HL-60 (cell line): ENCODE measurements at places on chromosomes 13 and 19.
A peak's percentile ranks its signal among the peaks of the same experiment; 100 is the strongest.

GRCh38 chr19:50912727-50913716, 1.8 kb upstream of the KLK4 start:
- DNase-seq = no peak

DNA sequence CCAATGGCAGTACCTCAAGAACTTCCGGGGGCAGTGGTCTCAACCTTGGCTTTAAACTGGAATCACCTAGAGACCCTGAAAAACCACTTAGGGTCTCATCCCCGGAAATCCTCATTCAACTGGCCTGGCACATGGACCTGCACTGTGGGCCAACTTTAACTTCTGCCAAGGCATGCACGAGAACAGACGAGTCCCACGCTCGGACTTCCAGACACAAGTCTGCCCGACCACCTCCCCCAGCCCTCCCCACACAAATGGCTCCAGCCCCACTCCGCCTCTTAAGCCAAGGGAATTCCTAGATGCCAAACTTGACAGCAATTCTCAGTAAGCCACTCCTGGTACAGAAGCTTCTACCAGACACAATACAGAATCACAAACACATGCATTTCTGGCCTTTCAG, 114.0 kb downstream of the STK24 start:
- no peak for DNase-seq

DNA sequence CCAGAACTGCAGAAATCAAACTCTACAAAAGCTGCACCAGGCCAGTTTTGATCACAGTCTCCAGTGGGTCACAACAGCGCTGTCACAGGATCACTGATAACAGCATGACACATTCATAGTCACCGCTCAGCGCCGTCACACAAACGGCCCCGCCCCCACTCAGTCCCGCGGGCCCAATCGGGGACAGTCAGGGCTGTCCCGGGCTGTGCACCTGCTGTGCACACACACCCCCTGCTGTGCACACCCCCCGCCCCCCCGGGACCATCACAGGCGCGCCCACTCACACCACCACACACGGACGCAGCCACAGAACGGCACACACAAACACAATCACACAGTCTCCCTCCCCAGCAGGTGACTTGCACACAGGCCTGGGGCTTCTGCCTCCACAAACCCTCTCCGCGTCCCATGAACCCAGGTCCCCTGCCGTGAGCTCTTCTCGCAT, 435 bp upstream of the ZNF382 start:
- DNase-seq = peak; percentile 56

DNA sequence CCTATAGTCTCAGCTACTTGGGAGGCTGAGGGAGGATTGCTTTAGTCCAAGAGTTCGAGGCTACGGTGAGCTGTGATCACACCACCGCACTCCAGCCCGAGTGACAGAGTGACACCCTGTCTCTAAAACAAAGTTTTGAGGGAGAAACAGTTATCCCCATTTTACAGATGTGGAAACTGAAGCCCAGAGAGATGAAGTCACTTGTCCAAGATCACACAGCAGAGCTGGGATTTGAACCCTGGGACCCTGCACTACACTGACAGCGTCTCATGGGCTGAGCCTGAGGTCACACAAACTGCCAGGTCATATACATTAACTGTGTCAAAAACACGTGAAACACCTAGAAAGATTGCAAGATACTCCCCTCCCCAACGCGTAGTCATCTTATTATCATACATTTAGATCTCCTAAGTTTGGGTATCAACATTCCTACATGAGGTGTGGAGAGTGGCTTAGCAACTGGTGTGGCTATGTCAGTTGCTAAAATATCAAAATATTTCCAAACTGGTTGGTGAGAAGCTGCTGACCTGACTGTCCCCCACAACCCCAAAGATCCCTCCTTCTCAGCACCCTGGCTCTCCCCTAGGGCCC, 8.2 kb downstream of the FCGBP start:
- DNase-seq = no peak

GRCh38 chr19:42185277-42185676, 32.2 kb downstream of the DEDD2 start:
- no peak for DNase-seq

DNA sequence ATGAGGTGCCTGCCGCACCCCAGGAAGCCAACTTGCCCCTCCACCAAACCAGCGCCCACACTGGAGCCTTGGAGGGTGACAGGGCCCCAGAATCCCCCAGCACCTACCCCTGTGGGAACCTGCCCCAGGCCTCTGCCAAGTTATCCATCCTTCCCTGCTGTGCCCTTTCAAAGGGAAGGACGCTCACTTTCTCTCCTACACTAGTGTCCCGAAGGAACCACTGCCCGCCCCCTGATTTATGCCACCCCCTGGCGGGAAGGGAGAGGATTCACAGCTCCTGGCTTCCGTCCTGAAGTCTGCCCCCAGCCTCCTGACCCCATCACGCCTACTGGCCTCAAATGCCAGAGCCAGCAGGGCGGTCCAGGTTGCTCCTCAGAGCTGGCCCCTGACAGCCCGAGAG, 1.4 kb downstream of the EVI5L start:
- no peak for DNase-seq

DNA sequence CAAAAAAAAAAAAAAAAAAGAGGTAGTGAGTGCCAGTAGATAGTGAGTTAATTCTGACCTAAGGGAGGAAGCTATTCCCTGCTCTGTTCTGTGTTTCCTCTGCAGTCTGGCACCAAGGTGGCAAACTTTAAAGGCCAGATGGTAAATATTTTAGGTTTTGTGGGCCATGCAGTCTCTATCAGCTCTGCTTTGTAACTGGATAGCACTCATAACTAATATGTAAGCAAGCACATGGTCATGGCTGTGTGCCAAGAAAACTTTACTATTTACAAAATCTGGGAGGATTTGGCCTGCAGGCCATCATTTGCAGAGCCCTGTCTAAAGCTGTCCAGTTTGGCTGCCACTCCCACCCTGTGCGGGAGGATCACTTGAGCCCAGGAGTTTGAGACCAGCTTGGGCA, 4.3 kb downstream of the PIN1 start:
- no peak for DNase-seq

DNA sequence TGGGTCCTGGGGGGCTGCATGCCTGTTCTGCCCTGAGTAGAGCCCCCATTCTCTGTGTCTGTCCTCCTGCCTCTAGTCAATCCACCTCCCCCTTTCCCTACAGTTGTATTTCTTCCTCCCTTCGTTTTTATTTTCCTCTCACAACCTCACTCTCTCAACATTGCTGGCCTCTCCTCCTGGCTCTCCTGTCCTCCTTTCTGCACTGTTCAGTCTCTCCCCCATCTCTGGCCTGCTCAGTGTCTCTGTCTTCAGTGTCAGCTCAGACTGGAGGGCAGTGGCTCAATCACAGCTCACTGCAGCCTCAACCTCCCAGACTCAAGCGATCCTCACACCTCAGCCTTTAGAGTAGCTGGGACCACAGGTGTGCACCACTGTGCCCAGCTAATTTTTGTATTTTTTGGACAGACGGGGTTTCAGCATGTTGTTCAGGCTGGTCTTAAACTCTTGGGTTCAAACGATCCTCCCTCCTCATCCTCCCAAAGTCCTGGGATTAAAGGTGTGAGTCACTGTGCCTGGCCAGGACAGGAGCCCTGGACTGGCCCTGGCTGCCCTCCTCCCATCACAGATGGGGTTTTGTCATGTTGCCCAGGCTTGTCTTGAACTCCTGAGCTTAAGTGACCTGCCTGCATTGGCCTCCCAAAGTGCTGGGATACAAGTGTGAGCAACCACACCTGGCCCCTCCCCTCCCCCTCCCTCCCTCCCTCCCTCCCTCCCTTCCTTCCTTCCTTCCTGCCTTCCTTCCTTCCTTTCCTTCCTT, 32.0 kb upstream of the IGFL1 start:
- no peak for DNase-seq

DNA sequence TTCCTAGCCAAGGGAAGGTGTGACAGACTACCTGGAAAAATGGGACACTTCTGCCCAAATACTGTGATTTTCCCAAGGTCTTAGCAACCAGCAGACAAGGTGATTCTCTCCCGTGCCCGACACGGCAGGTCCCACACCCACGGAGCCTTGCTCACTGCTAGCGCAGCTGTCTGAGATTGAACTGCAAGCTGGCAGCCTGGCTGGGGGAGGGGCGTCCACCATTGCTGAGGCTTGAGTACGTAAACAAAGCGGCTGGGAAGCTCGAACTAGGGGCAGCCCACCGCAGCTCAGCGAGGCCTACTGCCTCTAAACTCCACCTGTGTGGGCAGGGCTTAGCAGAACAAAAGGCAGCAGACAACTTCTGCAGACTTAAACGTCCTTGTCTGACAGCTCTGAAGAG, 146.2 kb downstream of the UGGT2 start:
- DNase-seq = no peak

GRCh38 chr19:47305309-47305751, 4.3 kb upstream of the C5AR1 start:
- peak; percentile 49 for DNase-seq

DNA sequence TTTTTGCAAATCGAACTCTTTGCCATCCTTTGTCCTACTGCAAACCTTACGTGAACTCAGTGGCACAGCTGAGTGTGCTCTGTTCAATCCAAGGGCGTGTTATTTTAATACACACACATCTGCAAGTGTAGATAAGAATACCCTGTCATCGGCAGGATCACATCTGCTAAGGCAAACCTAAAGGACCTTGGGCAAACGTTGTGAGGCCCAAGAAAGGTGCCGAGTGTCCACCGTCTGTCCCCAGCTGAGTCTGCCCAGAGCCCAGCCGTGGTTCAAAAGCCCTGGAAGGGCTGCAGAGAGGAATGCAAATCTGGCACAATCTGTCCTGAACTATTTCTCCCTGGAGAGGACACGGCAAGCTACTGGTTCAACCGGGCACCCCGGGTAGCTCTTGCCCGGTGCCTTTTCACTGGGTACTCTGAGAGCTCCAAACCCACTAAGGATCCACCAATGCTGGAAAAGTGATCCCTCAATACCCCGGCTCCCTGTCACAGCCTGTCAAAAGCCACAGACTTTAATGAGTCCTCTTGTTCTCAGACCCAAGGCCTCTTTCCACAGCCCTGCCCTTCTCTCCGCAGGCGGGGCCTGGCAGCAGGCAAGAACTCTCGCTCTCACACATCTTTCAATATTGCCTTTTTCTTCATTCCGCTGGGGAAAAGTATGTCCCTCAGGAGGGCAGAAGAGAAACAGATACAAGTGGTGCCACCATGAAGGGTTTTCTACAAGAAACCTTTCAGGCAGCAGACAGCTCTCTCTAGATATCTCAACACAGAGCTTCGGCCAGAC, 17.0 kb downstream of the SLC7A1 start:
- DNase-seq = no peak

- DNase-seq = no peak
Observed at GRCh38 chr19:45528744-45529419, 21.6 kb downstream of the VASP start.

GRCh38 chr19:31350033-31350692, 927 bp upstream of the TSHZ3 start:
- DNase-seq = no peak

GRCh38 chr13:22110368-22110767, 439.5 kb downstream of the FGF9 start:
- DNase-seq = no peak

DNA sequence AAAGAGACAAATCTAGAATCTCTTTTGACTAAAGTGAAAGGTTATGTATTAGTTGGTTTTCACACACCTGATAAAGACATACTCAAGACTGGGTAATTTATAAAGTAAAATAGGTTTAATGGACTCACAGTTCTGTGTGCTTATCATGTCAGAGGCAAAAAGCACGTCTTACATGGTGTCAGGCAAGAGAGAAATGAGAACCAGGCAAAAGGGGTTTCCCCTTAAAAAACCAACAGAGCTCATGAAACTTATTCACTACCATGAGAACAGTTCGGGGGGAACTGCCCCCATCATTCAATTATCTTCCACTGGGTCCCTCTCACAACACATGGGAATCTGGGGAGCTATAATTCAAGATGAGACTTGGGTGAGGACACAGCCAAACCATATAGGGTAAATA, 486.8 kb downstream of the DACH1 start:
- no peak for DNase-seq

DNA sequence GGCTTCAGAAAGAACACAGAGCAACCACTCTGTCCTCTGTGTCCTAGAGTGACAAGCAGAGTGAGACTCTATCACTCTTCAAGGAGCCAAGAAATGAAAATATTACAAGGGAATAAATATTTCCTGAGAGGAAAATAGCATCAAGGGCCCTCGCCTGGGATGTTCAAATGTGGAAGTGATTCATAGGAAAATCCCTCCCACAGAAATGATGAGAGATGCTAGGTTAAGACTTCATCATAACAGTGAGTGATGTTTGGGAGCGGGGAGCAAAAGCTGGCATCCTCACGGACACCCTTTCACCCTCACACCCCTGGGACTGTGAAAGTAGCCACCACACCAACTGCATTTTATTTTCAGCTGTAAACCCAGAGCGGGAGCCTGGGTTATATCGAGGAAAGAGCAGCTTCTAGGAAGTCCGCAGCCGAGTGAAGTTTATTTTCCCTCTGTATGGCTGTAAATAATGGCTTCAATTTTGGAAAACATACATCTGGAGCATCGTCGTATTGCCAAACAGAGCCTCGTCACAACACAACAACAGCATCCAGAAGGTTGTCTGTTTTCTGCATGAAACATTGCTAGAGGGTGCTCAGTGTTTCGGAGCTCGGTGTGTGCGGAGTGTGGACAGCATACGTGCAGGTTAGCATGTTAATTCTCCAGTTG, 54.8 kb downstream of the DLEU7 start:
- DNase-seq = no peak

GRCh38 chr19:18049385-18049784, 37.3 kb downstream of the IL12RB1 start:
- no peak for DNase-seq

DNA sequence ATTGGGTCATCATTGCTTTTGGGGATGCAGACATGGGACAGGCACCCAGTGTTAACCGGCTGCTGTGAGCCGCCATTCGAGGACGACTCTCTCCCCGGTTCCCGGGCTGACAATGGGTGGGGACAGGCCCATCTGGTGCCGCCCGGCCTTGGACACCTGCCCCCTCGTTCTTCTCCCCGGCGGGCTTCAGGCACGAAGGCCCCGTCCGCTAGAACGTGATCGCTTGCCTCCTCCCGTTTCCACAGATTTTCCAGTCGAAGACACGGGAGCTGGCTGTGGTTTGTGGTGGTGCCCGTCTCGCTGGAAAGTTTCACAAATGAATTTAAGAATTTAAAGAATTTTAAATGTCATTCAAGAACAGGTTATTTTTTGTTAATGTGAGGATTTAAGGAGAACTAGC, 2.0 kb downstream of the PALM start:
- no peak for DNase-seq

DNA sequence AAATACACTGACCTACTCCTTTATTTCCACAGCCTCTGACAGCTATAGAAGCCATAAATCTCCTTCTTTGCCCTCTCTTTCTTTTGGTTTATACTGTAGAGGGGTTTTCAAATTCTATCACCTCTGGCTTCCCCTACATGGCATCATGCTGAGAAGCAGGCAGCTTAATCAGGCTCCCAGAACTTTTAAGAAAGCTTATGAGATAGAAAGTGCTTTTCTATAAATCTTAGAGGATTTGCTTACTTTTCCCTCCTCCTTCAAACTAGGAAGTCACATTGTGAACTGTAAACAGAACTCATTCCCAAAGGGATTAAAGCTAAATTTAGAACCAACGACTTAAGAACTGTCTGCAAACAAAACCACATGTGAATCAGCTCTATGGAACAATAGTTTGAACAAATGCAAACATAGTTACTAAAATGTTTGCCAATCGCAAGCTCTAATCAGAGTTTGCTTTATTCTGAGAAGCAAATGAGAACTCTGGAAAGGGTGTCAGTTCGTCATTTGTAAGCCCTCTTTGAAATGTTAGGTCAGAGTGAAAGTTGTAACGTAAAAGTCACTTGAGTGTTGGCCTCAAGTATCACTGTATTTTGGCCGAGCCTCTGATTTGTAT, 344.1 kb downstream of the RFC3 start:
- no peak for DNase-seq
